ENCODE measurements at places on chromosomes 12 and 14. TPM values are rescaled to one million over a fixed set of nuclear protein-coding genes. Genes with fewer than 3 reads are reported as not detected.

GRCh38 chr14:96125536-96125935, 79.1 kb upstream of the BDKRB2 start:
- no peak for DNase-seq

DNA sequence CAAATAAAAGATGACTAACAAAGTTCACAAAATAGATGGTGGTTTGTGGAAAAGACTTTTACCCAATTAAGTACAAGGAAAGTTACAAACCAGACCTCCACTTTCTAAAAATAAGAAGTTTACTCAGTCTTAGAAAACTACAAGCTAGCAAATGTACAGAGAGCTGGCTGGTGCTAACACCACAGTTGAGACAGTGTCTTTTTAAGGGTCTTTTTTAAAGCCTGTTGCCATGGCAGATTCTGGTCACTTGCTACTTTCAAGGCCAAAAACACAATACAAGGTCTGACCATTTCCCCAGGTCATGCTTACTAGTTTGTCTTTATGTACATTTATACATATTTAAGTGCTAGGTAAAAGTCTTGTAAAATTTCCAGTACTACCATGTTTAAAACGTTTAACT, 2.4 kb downstream of the BTG1 start:
- DNase-seq, result no peak

- DNase-seq, result no peak
Observed at GRCh38 chr12:13144266-13144828, 40.9 kb upstream of the GSG1 start.

GLIPR1L1 gene
- not detected for total RNA-seq

- DNase-seq, result no peak
Observed at GRCh38 chr14:68318828-68319227, 474.0 kb downstream of the ZFP36L1 start.
